EH (cell line): ENCODE measurements at places on chromosomes 3 and 15.
A peak's percentile ranks its signal among the peaks of the same experiment; 100 is the strongest.

GRCh38 chr3:194330160-194330559, 21.0 kb downstream of the CPN2 start:
- DNase-seq, result no peak

GRCh38 chr3:67863869-67864268, 209.5 kb upstream of the SUCLG2 start:
- DNase-seq, result peak; percentile 18

DNA sequence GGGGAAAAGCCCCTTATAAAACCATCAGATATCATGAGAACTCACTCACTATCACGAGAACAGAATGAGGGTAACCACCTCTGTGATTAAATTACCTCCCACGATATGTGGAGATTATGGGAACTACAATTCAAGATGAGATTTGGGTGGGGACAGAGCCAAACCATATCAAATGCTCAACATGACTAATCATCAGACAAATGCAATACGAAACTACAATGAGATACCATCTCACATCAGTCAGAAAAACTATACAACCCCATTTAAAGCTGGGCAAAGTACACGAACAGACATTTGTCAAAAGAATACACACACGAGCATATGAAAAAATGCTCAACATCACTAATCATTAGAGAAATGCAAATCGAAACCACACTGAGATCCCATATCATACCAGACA, 67.7 kb downstream of the SCAPER start:
- no peak for DNase-seq

- no peak for DNase-seq
Measured at GRCh38 chr3:139267300-139268246, 76.2 kb upstream of the MRPS22 start.

GRCh38 chr15:78284758-78285157, 14.7 kb downstream of the SKIC8 start:
- no peak for DNase-seq

GRCh38 chr15:95590533-95591044, 739.9 kb upstream of the NR2F2 start:
- peak; percentile 13 for DNase-seq

- no peak for DNase-seq
Measured at GRCh38 chr3:71047616-71048531, 535.7 kb downstream of the FOXP1 start.

- DNase-seq, result no peak
Measured at GRCh38 chr3:182703233-182703632, 90.1 kb upstream of the ATP11B start.

GRCh38 chr3:177836671-177837070, 639.4 kb upstream of the TBL1XR1 start:
- no peak for DNase-seq

DNA sequence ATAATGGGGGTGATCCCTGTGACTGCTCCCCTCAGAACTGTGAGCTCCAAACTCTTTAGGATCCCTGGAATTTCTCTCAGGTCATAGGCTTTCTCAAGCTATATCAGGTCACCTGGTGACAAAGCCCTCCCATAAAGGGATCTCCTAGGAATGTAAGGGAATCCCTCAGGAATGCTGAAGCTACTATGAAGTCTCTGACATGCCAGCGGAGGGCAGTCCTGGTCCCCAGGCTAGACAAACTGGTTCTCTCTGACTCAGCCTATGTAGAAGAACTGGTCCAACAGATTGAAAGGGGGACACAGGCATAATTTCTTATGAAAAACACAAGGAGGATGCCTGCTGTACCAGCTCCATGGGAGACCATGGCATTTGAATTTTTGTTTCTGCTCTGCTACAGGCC, 6.7 kb downstream of the LPCAT4 start:
- peak; percentile 37 for DNase-seq
